ENCODE measurements at places on chromosomes 3 and 15.

GRCh38 chr15:96495386-96495785 lies 164.9 kb downstream of the NR2F2 start:
- DNase-seq = no peak

- DNase-seq = peak; percentile 10
Measured at GRCh38 chr15:70376929-70377691, 279.4 kb upstream of the TLE3 start.

- no peak for DNase-seq
Measured at GRCh38 chr15:63852407-63852806, 18.7 kb upstream of the HERC1 start.

GRCh38 chr3:7518026-7518425 lies 657.1 kb downstream of the GRM7 start:
- no peak for DNase-seq

- DNase-seq = no peak
Measured at GRCh38 chr3:69827127-69827526, 87.9 kb downstream of the MITF start.

GRCh38 chr3:71984843-71985613 lies 200.1 kb upstream of the PROK2 start:
- no peak for DNase-seq

GRCh38 chr3:195255571-195256501 lies 15.1 kb downstream of the XXYLT1 start:
- no peak for DNase-seq

- no peak for DNase-seq
Measured at GRCh38 chr15:45180648-45181436, 6.9 kb downstream of the SHF start.

GRCh38 chr15:100083572-100083971 lies 258.2 kb downstream of the ADAMTS17 start:
- no peak for DNase-seq

DNA sequence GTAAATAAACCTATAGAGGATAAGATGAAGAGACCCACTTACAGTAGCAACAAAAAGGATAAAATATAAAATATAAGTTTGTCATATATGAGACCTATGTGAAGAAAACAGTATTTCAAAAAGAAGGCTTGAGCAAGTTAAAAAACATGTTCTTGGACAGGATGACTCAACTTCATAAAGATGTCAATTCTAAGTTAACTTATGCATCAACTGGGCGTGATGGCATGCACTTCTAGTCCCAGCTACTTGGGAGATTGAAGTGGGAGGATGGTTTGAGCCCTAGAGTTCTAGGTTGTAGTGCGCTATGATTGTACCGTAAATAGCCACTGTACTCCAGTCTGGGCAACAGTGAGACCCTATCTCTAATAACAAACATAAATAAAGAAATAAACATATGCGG lies 59.7 kb downstream of the PDCD6IP start:
- DNase-seq = no peak

GRCh38 chr3:113914646-113915045 lies 33.2 kb upstream of the ZDHHC23 start:
- DNase-seq = no peak

DNA sequence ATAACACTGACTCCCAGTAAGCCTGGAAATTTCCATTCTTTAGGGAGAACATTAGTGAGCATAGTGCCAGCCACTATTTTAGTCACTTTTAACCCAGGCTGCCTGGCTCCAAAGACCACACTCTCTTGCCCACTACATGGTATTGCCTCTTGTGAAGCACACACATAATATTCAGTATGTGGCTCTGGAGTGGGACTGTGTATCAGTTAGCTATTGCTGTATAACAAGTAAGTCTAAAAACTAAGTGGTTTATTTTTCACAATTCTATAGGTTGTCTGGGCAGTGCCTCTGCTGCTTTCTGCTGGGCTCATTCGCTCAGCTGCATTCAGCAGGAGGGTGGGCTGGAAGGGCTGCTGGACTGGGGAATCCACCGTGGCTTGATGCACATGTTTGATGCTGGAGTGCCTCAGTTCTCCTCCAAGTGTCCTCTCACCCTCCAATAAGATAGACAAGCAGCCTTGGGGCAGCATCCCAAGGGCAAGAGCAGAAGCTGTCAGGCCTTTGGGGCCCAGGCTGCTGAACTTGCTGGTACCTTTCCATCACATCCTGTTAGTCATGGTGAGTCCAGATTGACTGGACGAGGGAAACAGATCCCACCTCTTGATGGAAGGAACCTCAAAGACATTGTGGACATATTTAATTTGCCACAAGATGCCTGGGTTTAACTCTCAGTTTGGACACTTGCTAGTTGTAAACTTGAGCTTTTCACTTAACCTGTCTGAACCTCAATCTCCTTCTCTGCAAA lies 66.6 kb upstream of the TLE3 start:
- DNase-seq = no peak

GRCh38 chr3:57397175-57398026 lies 104.9 kb upstream of the ASB14 start:
- peak; percentile 64 for DNase-seq

DNA sequence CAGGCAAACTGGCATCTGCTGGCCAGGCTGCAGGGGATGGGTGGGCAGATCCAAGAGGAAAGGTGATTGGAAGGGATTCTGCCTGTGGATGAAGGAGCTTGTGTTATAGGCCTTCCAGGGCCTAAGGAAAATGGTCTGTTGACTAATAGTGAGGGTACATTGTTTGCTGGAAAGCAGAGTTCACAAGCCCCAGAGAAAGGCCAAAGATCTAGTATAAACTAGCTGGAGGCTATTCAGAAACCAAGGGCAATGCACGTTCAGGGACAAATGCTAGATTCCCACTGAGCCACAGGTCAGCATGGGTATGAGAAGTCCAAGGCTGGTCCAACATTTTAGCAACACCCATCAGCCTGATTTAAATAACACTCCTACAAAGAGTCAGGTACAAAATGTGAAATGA lies 74.7 kb downstream of the FBN1 start:
- no peak for DNase-seq

GRCh38 chr15:98927996-98928395 lies 79.6 kb downstream of the PGPEP1L start:
- no peak for DNase-seq

DNA sequence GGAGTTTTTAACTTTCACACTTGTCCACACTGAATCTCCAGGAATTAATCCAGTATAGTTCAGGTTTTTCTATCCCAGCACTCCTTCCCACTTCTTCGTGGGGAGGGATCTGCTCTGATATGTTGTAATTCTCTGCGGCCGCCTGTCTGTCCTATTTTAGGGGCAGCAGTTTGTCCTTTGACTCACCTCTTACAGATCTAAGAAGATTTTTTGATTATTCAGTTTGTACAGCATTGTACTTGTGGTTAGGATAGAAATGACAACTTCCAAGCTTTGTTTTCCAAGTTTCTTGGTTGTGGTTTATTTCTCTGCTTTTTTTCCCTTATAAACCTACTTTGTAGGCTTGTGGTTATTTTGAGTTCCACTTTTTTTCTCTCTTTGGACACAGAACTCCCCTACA lies 601.7 kb downstream of the SI start:
- no peak for DNase-seq

- no peak for DNase-seq
Measured at GRCh38 chr3:115693868-115694267, 70.6 kb downstream of the GAP43 start.

DNA sequence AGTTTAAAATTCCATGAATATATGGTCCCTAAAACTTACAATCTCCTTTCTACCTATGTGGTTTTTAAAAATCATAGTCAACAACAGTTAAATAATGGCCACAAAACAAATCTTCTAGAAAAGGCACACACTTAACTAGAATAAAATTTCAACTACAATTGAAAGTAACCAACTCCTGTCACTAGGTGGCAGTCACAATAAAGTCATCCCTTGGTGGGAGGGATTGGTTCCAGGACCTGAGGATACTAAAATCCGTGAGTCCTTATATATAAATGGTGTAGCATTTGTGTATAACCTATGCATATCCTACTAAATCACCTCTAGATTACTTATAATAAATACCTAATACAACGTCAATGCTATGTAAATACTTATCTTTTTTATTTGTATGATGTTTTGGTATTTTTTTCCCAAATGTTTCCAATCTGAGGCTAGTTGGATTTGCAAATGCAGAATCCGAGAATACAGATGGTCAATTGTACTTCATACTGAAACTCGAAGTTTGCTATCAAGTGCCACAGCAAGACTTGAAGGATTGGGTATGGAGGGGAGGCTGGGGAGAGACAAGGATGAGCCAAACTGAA lies 172.6 kb downstream of the FMN1 start:
- no peak for DNase-seq

DNA sequence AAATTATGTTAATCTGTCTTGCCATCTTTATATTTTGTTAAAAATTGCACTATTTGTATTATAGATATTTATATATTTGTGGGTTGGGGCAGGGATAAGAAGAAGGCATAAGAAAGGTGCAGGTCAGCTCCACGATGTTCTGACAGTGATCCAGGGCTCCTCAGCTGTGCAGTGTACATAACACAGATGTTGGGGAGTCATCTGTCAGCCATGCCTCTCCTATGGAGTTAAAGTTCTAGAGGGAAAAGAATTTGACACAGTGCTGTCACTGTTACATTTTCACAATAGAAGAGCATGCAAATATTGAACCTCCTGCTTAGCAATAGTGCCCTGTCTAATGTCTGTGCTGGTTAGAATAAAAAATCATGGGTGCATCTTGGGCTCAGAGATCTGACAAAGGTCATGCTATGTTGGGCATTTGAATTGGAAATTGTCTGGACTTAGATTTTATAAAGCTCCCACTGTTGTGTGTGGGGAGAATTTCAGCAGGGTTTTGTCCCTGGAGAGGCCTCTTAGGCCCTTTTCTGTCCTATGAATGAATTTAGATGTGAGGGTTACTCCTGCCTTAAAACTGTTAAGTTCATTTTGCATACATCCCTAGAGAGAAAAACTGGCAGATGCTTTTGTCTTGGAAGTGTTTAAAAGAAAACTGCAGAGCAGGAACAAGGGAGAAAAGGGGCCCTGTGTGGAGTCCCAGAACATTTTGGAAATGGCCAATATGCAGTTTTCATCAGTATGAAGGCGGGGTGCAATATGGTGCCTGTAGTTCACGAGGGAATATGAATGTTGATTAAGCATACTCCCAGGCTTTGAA lies 20.4 kb downstream of the CDIN1 start:
- DNase-seq = no peak

DNA sequence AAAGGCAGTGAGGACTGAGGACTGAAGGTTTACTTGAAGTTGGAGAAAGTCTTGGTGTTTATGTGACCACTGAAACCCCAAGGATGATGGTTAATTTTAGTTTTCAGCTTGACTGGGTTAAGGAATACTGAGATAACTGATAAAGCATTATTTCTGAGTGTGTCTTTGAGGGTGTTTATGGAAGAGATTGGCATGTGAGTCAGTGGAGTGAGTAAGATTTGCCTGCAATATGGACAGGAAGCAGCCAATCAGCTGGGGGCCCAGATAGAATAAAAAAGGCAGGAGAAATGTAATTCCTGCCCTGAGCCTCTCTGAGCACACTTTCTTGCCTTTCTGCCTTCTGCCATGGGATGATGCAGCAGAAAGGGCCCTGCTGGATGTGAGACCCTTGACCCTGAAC lies 92.4 kb downstream of the KBTBD8 start:
- no peak for DNase-seq

- DNase-seq = no peak
Measured at GRCh38 chr3:84904212-84904611, 54.6 kb upstream of the CADM2 start.

DNA sequence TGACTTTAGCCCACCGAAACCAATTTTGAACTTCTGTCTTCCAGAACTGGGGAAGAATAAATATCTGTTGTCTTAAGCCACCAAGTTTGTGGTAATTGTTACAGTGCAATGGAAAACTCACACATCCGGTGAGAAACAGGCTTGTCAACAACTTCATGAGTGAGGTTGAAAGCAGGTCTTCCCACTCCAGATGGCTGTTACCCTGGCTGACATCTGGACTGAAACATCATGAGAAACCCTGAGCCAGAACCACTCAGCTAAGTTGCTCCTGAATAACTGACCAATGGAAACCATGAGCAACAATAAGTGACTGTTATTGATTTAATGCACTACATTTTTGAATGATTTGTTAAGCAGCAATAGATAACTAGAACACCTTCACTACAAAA lies 10.3 kb downstream of the ACSBG1 start:
- no peak for DNase-seq

DNA sequence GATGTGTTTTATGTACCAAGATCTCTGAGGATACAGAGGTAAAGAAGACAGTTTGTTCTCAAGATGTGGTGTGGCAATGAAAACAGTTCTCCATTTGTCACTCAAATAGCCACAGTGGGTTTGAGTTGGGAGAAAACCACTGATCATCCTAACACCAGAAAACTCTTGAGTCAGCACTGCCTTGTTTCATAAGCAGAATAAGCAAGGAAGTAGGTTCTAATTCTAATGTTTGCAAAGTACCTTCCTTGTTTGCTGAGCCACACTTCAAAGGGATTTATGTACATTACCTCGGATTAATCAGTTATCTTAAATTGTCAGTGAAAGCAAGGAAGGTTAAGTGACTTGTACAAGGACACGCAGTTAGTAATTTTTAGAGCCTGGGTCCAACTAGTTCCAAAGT lies 107.8 kb upstream of the BOC start:
- no peak for DNase-seq

GRCh38 chr3:171753025-171753472 lies 57.2 kb downstream of the PLD1 start:
- DNase-seq = no peak

DNA sequence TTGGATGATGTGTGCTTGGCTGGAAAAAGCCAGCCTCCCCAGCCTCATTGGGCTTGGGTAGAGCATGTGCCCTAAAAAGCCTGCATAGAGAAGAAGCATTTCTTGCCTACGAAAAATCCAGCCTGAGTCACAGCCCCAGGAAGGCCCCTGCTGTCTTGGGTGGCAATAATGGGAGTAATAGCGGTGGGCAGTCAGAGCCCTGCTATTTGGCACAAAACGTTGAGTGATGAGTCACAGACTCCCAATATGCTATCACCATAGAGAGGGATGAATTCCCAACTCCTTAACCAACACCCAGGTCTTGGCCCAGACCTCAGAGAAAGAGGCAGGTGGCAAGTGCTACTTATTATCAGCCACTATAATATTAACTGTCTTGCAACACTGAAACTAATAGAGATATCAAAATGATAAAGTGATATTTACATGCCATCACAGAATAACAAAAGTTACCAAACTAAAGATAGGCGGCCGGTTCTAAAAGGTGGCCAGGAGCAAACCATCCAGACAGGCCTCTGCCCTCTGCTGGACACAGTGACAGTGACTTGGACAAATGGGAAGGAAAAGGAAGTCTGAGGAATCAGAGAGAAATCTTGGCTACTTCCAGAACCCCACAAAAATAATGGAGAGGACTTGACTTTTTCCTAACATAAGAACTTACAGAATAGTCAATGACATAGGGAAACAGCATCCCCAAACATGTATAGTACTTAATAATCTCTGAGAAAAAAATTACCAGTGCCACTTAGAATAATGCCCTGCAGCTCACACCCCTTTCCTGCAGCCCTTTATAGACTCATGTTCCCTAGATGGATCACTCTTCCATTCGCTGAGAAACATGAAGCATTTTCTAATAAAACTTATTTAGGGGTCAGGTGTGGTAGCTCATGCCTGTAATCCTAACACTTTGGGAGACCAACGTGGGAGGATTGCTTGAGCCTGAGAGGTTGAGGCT lies 51.9 kb upstream of the MUC13 start:
- DNase-seq = no peak

Data from SIG-M5 (cell line).